ENCODE measurements at places on chromosomes 3 and 15.

DNA sequence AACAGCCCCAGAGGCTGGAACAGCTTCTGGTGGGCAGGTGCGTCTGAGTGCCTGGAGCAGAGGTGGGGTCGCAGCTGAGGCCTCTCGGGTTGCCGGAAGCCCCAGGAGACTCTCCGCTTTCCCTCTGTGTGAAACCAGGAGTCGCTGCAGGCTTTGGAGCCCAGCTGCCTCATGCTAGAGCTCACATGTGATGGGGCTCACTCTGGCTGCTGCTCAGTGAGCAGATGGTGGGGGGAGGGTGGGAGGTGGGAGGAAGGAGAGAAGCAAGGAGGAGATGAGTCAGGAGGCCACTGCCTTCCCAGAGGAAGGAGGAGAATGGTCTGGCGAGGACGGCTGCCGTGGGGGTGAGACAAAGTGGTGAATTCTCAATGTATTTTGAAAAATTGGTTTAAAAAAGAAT lies 290.1 kb upstream of the CHRNA7 start:
- DNase-seq = no peak

DNA sequence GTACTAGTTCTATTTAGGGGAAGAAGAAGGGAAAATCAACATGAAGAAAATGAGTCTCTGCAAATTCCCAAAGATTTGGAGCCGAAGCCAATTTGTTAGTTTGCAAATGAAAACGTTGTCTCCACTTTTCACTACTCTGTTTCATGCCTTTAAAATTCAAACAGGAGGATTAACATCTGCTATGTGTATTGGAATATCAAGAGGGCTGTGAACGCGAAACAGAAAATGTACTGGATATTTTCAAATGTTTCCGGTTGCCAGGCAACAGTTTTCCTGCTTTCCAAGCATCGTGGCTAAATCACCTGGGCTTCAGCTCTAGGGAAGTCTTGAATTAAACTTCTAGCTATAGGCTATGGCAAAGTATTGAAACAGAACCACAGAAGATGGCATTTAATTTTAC lies 172.8 kb downstream of the KCNMB2 start:
- no peak for DNase-seq

DNA sequence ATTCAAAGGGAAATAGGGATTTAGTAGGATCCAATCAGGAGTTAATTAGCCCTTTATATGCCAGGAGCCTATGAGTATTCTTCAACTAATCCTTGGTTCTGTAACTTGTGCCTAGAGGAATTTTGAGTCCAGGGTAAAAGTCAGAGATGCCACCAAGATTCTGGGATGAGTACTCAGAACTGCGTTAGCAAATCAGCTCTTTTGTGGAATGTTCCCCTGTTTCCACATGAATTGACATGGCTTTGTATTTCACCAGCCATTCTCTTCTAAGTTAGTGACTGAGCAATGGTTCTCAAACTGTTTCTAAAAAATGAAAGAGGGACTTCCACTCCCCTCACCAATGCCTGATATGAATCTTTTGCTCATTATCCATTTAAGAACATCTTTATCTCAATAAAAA lies 508.7 kb downstream of the SOX2 start:
- DNase-seq = no peak

GRCh38 chr3:101950985-101951733 lies 101.8 kb downstream of the NFKBIZ start:
- no peak for DNase-seq

DNA sequence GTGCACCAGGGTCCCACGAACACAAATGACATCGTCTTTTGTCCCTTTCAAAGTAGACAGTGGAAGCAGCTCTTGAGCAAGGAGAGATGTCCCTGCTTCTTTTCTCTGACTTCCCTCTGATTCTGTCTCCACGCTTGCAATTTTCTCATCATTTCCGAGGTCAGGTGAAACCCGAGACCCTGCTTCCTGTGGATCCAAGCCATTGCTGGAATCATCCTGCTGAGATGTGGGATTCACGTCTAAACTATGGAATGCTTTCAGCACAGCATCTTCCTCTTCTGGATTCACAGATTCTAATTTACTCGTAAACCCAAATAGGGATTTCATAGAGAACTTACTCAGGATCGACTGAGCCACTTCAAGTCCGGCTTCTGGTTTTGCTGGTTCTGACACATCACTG lies 127.1 kb downstream of the FMN1 start:
- no peak for DNase-seq

GRCh38 chr3:144282313-144282712 lies 310.7 kb downstream of the DIPK2A start:
- no peak for DNase-seq

- no peak for DNase-seq
These were observed 219.6 kb downstream of the MTHFS start for GRCh38 chr15:79677241-79677640.

DNA sequence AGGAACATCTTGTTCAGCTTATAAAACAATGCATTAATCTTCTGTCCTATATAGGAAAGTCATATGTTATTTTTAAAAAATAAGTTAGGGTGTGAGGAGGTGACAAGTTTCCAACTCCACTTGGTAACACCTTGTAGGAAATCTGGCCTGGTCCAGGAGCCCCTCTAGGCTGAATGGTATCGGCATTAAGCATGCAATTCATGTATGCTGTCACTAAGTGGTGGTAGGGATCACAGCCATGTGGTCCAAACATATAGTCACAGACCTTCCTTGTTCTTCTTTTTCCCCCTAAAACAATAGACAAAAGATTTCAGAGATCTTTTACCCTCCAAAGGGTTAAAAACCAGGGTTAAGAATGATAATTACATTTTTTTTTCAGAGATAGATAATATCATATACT lies 4.2 kb upstream of the APBA2 start:
- DNase-seq = no peak

- DNase-seq = no peak
These were observed 240.5 kb upstream of the CFAP20DC start for GRCh38 chr3:59290358-59290757.

- no peak for DNase-seq
These were observed 100.8 kb downstream of the KLF13 start for GRCh38 chr15:31427411-31427810.

GRCh38 chr3:153783741-153784480 lies 337.3 kb upstream of the ARHGEF26 start:
- no peak for DNase-seq

GRCh38 chr3:193744048-193744821 lies 151.2 kb downstream of the OPA1 start:
- DNase-seq = peak; percentile 99

DNA sequence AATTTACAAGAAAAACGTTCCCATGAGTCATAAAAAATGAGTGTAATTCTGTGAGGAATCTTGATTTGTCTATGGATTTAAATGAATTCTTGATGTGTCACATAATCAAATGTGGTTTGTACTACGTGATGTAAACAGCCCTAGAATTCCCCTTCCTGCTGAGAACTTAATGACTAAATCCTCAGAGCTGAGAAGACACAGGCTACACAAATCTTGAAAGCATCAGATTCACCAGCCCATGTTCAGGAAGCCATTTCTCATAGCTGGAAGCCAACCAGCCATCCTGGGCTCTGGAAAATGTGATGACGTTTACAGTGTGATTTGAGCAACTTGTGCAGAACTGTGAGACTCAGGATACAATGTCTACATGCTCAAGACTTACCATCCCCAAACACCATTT lies 193.7 kb upstream of the MME start:
- no peak for DNase-seq

DNA sequence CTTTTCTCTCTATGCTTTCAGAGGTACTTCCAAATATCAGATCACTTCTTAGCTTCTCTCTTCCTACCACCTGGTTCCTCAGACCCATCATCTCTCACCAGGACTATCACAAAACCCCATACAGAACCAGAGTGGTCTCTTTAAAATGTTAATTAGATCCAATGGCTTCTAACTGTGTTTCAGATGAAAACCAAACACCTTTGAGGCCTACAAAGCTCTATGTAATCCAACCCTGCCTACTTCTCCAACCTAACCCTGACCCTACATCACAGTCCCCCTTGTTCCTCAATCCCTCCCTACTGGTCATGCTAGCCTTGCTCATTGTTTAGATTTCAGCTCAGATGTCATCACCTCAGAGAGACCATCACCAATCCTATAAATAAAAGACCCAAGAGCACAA lies 34.8 kb downstream of the SUMF1 start:
- no peak for DNase-seq

DNA sequence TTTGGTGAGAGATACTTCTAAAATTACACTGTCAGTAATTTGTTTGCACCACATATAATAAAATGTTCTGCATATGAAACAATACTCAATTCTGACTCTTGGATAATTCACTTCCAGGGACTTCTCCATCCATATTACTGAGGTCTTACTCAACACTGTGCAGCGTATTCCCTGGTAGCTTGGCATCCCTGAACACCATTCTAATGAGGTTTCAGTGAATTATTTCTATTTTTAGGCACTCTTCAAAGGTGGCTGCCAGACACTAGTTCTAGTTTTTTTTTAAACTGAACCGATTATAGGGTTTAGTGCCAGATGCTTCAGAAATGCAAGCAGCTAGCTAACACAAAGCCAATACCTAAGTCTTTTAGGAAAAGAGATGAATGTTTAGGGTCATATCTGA lies 283.3 kb downstream of the FEZF2 start:
- no peak for DNase-seq

- no peak for DNase-seq
These were observed 86.7 kb downstream of the PIK3R4 start for GRCh38 chr3:130659911-130660310.

GRCh38 chr15:40050788-40051470 lies 11.9 kb upstream of the SRP14 start:
- no peak for DNase-seq

- no peak for DNase-seq
These were observed 1002.0 kb downstream of the OTOL1 start for GRCh38 chr3:162498626-162499025.

DNA sequence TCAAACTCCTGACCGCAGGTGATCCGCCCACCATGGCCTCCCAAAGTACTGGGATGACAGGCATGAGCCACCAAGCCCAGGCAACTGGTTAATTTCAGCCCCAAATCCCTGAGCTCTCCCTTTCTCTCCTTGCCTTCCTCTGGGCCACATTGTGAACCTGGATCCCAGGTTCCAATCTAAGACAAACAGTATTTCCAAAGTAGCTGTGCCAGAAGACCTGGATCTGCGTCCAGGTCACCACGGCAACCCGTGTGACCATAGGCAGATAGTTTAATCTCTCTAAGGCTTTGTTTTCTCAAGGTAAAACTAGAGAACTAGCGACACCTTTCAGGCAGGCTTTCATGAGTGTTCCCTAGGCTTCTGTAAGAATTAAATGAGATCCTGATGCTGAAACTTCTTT lies 5.9 kb upstream of the RBPMS2 start:
- DNase-seq = no peak

DNA sequence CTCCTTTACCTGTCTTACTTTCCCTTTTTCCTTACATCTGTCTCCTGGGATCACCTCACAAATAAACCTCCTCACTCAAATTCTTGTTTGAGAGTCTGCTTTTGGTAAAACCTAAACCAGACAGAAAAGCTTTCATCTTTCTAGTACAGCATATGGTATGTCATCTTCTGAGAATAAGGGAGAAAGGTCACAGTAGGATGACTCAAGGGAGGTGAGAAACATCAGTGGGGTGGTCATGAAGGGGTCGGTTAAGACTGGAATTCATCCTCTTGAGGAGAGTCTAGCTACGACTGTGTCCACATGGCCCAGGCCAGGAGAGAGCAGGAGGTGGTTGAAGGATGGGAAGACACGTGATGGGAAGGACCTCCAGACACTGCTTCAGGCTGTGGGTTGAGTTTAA lies 34.8 kb upstream of the CCK start:
- DNase-seq = no peak

GRCh38 chr3:107061466-107061865 lies 315.8 kb upstream of the CCDC54 start:
- no peak for DNase-seq

DNA sequence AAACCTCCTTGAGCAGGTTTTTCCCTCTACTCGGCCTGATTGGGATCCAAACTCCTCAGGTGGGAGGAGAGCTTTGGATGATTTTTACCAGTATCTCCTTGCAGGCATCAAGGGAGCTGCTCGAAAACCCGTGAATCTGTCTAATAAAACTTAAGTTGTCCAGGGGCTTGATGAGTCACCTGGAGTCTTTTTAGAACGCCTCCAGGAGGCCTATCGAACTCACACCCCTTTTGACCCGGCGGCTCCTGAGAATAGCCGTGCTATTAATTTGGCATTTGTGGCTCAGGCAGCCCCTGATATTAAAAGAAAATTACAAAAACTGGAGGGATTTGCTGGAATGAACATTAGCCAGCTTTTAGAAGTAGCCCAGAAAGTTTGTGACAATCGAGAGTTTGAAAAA lies 41.6 kb downstream of the ZBTB11 start:
- DNase-seq = no peak

Measured in NCI-H2081 treated with DMSO at 0.1 percent for 48 hours (cell line).